Globus pallidus (tissue), 1 donor: ENCODE measurements at places on chromosomes 1 and 21.
A peak's percentile ranks its signal among the peaks of the same experiment; 100 is the strongest.

GRCh38 chr1:211634461-211634860 lies 41.0 kb downstream of the NEK2 start:
- DNase-seq, result no peak

DNA sequence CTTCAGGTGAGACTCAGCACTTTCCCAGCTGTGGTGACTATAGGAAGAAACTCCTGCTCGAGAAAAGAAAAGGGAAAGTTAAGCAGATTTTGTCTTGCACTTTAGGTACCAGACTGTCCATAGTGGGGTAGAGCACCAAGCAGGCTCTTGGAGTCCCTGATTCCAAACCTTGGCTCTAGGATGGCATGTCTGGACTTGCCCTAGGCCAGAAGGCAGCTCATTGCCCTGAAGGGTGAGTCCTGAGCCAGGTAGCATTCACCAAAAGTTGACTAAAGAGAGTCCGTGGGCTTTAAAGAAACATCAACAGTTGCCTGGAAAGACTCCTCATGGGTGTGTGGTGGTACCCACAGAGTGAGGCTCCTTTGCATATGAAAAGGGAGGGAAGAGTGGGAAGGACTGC lies 145.2 kb upstream of the SNX7 start:
- no peak for DNase-seq

DNA sequence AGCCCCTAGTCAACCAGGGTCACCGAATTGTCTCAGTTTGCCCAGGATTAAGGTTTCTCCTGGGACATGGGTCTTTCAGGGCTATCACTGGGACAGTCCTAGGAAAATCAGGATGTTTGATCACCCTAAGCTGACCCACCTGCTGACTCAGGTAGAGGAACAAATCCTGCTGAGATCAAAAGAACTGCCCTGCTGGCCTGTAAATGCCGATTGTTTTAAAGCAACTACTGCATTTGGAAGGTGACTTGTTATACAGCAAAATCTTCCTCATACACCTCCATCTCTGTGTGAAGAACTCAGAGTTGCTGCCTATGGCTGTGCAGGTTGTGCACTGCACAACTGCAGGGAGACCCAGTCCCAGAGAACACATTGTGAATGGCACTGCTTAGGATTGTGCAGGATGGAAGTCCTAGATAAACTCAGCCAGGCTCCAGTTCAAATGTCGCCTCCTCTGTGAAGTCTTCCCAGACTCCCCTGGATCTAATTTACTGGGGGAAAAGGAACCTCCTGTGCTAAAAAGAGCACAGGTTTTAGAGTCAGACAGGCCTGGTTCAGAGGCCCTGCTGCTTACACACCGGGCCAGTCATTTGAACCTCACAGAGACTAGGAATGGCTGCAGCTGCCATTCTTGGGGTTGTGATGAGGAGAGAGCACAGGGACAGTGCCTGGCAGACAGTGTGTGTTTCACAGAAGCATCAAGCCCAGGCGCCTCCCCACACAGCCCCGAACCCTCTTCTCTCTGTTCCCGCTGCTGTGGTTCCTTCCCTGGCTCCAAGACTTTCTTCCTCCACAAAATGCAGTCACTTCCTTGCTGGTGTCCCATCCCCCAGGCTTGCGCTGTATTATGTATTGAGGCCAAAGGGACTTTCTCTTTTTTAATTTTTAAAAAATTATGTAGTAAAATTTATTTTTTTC lies 23.2 kb upstream of the LRP8 start:
- no peak for DNase-seq

DNA sequence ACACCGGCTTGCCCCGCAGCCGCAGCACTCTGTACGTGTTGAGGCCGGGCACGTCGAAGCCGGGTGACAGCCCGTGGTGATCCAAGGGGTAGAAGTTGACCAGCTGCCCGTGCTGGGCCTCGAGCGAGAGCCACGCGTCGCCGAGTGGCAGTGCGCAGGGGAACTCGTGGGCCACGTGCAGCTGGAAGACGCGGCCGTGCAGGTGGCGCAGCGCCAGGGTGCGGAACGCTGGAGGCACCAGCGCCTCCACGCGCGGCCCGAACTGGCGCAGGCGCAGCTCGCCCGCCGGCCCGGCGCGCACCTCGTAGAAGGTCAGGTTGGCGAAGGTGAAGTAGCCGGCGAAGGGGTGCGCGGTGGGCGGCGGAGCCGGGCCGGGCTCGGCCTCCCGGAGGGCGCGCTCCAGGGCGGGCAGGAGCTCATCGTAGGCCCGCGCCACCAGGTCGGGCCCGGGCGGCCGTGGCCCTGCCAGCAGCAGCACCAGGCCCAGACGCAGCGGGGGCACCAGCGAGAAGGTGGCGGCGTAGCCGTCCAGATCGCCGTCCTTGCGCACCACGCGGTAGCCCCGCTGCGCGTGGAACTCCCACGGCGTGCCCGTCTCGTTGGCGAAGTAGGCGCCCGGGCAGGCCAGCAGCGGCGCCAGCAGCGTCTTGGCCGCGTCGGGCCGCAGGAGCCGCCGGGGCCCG lies 19.5 kb downstream of the LACTBL1 start:
- no peak for DNase-seq

GRCh38 chr1:83511146-83511726 lies 487.7 kb downstream of the TTLL7 start:
- DNase-seq, result no peak

GRCh38 chr21:33856893-33857527 lies 58.6 kb downstream of the ATP5PO start:
- DNase-seq, result no peak

- no peak for DNase-seq
These were observed 4.3 kb upstream of the CSF1 start for GRCh38 chr1:109906160-109906838.

- no peak for DNase-seq
These were observed 149.2 kb upstream of the FOXD3 start for GRCh38 chr1:63173161-63173560.

DNA sequence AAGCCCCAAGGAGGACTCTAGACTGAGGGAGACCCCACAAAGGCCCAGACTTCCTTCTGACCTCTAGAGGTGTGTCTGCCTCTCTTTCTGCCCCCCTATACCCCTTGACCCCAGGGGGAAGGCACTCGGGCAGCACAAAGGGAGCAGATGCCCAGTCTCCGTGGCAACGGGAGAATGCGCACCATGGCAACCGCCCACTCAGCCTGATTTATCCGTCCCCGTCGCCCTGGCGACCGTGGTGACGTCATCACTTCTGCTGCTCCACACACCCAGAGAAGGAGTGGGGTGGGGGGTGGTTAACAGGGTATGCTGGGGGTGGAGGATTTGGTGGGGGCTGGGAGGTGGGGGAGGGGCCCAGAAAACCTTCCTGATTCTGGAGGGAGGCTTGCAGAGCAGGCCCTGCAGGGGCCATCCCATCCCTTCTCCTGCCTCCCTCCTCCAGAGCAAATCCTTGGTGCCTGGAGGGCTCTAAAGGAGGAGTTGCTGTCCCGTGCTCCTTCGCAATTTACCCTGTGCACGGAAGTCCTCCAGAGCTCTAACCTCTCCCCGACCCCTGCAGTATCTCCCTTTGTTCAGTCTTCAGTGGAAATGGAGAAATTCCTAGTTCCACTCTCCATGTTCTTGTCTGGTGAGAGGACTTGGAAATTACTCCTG lies 6.3 kb downstream of the CELF3 start:
- peak; percentile 39 for DNase-seq

DNA sequence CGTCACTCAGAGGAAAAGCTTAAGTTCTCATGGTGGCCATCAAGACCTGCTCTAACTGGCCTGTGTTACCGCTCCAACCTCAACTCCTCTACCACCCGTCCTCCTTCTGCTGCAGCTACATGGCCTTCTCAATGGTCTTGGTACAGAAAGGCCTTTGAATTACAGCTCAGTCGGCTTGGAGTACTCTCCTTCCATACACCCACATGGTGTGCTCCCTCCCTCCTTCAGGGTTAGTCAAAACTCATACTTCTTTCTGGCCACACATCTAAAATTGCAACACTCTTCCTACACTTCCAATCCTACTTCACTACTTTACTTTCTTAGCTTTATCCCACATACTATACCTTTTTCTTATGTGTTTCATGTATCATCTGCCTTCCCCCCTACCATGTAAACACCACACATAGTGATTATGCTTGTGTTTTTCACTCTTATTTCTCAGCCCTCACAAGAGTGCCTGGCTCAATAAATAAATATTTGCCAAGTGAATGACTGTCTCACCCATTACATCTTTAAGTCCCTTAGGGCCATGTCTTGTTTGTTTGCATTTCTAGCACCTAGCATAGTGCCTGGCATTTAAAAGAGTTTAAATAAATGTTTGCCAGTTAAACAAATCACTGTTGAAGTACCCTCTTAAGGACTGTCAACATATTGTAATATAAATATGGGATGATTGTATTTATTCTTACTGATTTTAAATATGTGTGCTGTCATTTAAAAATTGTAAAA lies 37.6 kb upstream of the HMCN1 start:
- no peak for DNase-seq

DNA sequence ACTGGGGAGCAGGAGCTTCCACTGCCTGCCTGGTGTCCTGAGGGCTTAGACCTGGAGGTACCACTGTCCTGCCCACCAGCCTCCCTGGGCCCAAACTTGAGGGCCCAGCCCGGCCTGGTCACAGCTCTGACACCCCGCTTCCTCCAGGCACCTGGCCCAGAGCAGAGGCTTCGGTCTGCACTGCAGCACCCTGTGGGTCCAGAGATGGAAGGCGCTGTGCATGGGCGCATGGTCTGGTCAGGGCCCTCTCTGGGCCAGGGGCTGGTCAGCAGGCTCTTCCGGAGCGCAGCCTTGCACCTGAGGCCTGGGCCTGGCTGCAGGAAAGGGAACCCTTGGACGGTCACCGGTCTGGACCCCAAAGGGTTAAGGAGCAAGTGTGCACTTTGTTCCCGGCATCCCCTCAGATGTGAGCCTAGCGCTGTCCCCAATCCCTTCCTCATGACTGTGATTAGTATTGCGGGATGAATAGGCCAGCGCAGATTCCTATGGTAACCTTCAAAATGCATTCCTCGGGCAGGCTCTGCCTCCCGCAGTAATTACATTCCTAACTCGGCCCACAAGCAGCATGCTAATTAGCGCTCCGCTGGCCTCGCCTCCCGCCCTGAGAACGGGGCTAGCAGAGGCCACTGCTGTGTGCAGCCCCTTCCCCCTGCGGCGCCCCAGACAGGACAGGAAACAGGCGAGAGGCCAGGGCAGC lies 36.3 kb downstream of the PRDM16 start:
- no peak for DNase-seq

DNA sequence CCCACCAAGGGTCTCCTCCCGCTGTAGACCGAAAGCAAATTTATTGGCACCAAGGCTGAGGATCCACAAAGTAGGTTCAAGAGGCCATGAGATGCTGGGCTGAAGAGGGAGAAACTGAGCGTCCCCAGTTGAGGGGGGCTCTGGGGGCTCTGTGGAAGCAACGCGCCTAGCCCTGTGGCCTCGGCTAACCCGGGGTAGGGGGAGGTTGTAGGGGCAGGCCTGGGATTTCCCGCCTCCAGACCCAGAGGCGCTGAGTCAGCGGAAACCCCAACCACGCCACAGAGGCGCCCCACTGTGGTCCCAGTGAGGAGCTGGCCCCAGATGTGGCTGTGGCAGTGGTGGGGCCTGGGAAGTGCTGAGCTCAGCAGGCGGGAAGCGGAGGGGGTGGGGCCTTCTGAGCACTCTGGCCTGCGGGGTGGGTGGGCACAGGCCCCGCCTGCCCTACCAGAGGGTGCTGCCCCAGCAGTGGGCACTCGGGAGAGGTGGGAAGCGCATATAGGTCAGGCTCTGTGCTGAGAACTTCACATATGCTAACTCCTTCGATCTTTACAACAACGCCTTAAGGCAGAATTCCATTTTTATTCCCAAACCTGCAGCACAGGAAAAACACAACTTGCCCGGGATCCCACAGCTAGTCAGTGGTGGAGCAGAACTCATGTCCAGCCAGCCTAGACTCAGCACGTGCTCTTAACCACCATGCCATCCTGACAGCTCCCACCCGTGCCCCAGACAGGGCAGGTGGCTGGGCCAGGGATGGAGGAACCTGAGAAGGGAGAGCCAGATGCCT lies 1.5 kb upstream of the COL16A1 start:
- peak; percentile 60 for DNase-seq

DNA sequence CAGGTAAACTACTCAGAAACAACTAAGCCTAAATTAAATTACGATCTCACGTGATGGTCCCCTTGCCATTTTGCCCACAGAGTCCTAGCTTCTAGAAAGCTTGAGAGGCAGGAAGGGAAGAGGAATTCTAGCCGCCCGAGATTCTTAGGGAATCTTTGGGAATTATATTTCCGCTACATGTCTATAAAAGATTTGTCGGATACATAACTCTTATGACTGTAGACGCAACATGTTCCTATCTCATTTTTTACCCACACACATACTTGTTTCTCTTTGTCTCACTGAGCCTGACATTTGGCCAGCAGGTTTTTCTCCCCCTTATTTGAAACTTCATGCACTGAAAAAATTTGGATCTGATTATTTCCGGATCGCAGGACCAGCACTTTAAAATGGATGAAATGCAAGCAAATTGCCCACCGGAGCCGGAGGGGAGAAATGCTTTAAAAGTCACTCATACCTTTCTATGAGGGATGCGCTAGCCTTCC lies 5.5 kb downstream of the GLIS1 start:
- DNase-seq, result no peak

GRCh38 chr1:197868751-197869489 lies 33.5 kb upstream of the C1orf53 start:
- peak; percentile 12 for DNase-seq

- peak; percentile 74 for DNase-seq
These were observed 243.6 kb upstream of the DMRTA2 start for GRCh38 chr1:50666849-50667248.

DNA sequence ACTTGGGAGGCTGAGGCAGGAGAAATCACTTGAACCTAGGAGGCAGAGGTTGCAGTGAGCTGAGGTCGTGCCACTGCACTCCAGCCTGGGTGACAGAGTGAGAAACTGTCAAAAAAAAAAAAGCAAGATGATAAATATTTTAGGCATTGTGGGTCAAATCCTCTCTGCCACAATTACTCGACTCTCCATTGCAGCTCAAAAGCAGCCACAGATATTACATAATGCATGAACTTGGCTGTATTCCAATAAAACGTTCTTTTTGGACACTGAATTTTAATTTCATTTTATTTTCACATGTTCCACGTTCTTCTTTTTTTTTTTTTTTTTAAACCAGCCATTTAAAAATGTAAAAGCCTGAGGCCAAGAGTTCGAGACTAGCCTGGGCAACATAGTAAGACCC lies 69.4 kb downstream of the TCP10L start:
- no peak for DNase-seq

- DNase-seq, result no peak
These were observed 124.8 kb upstream of the LMO4 start for GRCh38 chr1:87203904-87204303.

DNA sequence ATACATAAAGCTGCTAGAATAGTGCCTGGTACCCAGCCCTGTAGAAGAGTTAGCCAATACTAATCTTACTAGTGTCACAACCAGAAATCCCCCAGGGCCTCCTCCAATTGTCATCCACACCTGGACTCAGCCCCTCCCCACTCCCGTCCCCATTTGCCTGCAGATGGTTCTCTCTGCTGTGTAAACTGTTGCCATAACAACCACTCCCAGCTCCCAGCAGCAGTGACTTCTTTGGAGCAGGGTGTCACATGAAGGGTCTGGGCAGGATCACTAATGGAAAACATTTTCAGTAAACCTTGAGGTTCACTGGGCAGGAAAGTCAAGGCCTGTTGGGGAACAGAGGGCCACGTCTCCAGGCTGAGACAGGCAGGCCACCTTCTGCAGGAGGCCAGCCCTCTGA lies 126.0 kb upstream of the IPO9 start:
- DNase-seq, result no peak
